ENCODE measurements at places on chromosomes 5 and 9. TPM values are rescaled to one million over a fixed set of nuclear protein-coding genes. Genes with fewer than 3 reads are reported as not detected.

FGD3 gene
- 21.6 TPM for total RNA-seq

ANKDD1B gene
- total RNA-seq, result 3.7 TPM

GRCh38 chr5:171595801-171596231 lies 176.4 kb downstream of the FGF18 start:
- peaks cover 10% of the 10 kb centered on the region for H3K4me1 ChIP-seq
- no peaks in the 10 kb centered on the region for H3K27me3 ChIP-seq
- no peaks in the 10 kb centered on the region for H3K36me3 ChIP-seq
- H3K27ac ChIP-seq, result peak overlapping the region; percentile 30
- no peak for DNase-seq

- peak; percentile 40 for DNase-seq
- H3K4me3 ChIP-seq, result no peak overlapping the region
- no peaks in the 10 kb centered on the region for H3K4me1 ChIP-seq
- no peak overlapping the region for H3K27ac ChIP-seq
- H3K36me3 ChIP-seq, result no peaks in the 10 kb centered on the region
Measured at GRCh38 chr9:127175764-127176163, 53.3 kb upstream of the ANGPTL2 start.

KCNIP1 gene
- 2.7 TPM for total RNA-seq

DNA sequence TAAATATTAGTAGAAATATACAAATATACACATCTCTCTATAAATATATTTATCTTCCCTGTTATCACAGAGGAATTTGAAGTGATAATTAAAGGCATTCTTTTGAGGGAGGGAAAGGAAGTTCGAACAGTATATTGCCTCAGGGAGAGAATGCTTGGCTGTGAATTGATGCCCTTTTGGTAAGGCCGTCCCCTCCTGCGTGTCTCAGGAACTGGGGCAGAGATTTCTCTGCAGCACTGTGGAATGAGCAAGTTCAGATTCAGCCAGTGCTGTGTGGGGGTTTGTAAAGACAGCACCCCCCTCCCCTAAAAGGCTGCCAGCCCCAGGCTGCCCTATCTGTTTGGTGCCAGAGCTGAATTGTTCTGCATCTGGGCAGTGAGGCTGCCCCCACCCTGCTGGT lies 42.0 kb downstream of the UBE2QL1 start:
- DNase-seq, result no peak
- H3K27me3 ChIP-seq, result peaks cover 6% of the 10 kb centered on the region
- no peaks in the 10 kb centered on the region for H3K4me1 ChIP-seq

LHX6 gene
- total RNA-seq, result 16.9 TPM

GRCh38 chr9:135494791-135495559 lies 5.5 kb upstream of the MRPS2 start:
- no peak overlapping the region for H3K4me3 ChIP-seq
- peak; percentile 48 for DNase-seq
- H3K4me1 ChIP-seq, result peaks cover 7% of the 10 kb centered on the region
- no peaks in the 10 kb centered on the region for H3K27me3 ChIP-seq
- H3K27ac ChIP-seq, result no peak overlapping the region

- no peak overlapping the region for H3K4me3 ChIP-seq
- no peak for DNase-seq
- peaks cover 16% of the 10 kb centered on the region for H3K36me3 ChIP-seq
- no peak overlapping the region for H3K27ac ChIP-seq
- no peaks in the 10 kb centered on the region for H3K27me3 ChIP-seq
- H3K4me1 ChIP-seq, result no peaks in the 10 kb centered on the region
Measured at GRCh38 chr5:139016186-139016585, 141.1 kb upstream of the LRRTM2 start.

MYORG gene
- total RNA-seq, result 6.9 TPM

ORM2 gene
- total RNA-seq, result 3.9 TPM

GRCh38 chr9:128764361-128764760 lies 7.4 kb downstream of the ZER1 start:
- no peaks in the 10 kb centered on the region for H3K4me1 ChIP-seq
- H3K4me3 ChIP-seq, result no peak overlapping the region
- DNase-seq, result no peak
- H3K27me3 ChIP-seq, result no peaks in the 10 kb centered on the region

DNA sequence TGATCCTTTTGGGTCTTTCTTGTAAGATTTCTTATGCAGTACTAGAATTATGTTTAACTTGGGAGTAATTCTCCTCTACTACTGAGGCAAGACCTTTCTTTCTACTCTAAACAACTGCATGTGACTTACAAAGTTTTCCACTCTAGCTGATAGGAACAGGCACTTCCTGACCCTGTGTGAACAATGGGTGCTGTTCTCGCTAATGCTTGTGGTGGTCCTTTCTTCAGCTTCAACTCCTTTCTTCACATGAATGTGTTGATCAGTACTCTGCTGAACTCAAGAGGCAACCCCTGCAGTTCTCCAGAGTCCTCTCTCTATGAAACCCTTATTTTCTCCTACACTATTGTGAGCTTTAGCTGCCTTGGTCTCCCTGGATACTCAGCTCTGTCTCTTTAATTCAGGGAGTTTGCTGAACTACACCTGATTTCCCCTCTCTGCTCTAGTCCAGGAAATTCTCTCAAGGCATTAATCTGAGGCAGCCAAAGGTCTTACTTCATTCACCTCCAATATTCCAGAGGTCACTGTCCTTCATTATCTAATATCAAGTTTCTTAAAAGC lies 484.6 kb upstream of the PIK3R1 start:
- no peaks in the 10 kb centered on the region for H3K4me1 ChIP-seq
- H3K36me3 ChIP-seq, result no peaks in the 10 kb centered on the region
- no peaks in the 10 kb centered on the region for H3K27me3 ChIP-seq

ATG10 gene
- total RNA-seq, result 3.7 TPM

DNA sequence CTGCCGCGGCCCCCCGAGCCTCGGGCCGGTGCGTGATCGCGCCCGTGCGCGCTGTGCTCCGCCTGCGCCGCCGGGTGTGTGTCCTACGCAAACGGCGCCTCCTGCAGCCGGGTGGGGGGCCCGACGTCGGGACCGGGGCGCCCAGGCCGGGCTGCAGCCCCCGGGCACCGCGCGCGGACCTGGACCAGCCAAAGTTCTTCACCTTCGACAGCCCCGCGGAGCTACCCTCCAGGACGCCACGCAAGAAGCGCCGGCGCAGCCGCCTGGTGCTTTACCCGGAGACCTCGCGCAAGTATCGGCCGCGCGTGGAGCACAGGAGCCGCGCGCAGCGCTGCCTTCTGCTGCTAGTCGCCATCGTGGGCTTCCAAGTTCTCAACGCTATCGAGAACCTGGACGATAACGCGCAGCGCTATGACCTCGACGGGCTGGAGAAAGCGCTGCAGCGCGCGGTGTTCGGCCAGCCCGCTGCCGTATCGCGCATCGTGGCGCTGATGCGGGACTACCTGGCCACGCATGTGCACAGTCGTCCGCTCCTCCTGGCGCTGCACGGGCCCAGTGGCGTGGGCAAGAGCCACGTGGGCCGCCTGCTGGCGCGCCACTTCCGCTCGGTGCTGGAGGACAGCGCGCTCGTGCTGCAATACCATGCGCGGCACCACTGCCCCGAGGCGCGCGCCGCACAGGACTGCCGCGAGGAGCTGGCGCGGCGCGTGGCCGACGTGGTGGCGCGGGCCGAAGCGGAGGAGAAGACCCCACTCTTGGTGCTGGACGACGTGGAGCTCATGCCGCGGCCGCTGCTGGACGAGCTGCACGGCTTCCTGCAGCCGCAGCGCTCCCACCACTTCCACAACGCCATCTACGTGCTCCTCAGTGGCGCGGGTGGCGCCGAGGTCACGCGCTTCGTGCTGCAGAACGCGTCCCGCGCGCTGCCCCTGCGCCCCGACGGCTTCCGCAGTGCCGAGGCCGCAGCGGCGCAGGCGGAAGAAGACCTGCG lies 1.5 kb downstream of the TOR4A start:
- H3K27ac ChIP-seq, result peak overlapping the region; percentile 95
- no peaks in the 10 kb centered on the region for H3K27me3 ChIP-seq
- peak overlapping the region; percentile 77 for H3K4me3 ChIP-seq
- peaks cover 43% of the 10 kb centered on the region for H3K36me3 ChIP-seq

DNA sequence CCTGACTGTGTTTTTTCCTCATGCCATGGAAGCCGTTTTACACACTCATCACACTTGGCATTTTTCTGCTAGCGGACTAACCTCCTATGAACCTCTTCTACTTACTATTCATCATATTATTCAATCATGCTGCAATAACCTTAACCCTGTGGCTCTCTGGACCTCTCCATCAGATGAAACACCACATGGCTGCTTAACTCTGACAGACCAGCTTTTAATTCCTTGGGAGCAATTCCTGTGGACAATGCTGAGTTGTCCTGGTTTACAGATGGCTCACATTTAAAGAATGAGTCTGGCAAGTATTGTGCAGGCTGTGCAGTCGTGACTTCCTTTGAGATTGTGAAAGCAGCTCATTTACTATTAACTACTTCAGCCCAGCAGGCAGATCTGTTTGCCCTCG lies 9.0 kb downstream of the OR1J1 start:
- H3K27ac ChIP-seq, result no peak overlapping the region
- no peaks in the 10 kb centered on the region for H3K36me3 ChIP-seq
- DNase-seq, result no peak
- H3K4me1 ChIP-seq, result peaks cover 11% of the 10 kb centered on the region
- H3K4me3 ChIP-seq, result no peak overlapping the region
- no peaks in the 10 kb centered on the region for H3K27me3 ChIP-seq

All from upper lobe of right lung (tissue), 1 donor.